ENCODE measurements at places on chromosomes 5 and 9.

DNA sequence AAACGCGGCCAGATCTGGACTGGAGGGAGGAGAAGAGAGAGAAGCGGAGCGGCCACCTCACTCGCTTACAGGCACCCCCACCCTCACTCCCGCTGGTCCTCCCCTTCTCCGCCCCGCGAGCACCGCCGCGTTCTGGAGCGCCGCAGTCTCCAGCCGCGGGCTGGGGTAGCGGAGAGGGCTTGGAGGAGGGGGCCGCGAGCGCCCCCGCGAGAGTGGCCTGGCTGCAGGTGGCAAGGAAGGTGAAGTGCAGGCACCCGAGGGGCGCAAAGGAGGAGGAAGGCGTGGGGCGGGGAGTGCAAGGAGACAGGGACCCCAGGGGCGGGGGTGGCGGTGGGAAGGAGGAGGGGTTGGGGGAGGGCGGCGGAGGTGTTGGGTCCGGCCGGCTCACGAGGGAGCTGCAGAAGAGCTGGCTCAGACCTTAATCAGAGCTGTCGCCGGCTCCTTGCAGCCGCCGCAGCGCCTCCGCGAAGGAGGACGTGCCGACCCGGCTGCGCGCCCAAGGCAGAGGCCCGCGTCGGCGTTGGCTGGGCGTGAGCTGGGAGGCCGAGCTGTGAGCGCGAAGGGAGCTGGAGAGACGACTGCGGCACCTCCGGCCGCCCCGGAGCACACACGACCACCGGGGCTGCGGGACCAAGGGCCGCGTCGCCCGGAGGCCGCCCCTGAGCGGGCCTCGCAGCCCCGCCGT is at the start of gene DMRT3:
Gene DMRT3, plus strand, starts transcription at position 398 of the 685 bp plus-strand sequence. CDS start 347 bp downstream, outside the sequence.
- peak; percentile 32 for ATAC-seq

DNA sequence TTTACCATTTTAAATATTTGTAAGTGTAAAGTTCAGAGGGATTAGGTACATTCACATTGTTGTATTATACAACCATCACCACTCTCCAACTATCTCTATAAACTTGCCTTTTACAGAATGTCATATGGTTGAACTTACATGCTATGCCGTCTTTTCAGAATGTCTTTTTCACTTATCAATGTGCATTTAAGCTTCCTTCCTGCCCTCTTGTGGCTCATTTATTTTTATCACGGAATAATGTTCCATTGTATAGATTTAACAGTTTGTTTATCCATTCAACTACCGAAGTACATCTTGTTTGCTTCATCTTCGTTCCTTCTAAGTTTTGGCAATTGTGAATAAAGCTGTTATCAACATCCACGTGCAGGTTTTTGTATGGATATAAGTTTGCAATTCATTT is 133.3 kb upstream of the C6 start:
- ATAC-seq: no peak

DNA sequence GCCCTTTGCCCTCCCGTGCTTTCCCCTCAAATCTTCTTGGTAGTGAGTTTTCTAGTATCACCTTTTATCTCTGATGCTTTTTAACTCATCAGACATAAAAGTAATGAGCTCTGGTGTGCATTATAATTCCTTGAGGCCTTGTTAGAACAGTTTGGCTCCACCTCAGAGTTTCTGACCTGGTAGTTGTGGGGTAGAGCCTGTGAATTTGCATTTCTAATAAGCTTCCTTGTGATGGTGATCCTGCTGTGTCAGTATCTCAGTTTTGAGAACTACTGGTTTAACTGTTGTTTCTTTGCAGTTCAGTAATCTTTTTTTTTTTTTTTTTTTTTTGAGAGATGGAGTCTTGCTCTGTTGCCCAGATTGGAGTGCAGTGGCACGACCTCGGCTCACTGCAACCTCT is 31.1 kb downstream of the UBE2D2 start:
- no peak for ATAC-seq

- no peak for ATAC-seq
Measured at GRCh38 chr5:35971186-35971877, 19.9 kb downstream of the UGT3A1 start.

DNA sequence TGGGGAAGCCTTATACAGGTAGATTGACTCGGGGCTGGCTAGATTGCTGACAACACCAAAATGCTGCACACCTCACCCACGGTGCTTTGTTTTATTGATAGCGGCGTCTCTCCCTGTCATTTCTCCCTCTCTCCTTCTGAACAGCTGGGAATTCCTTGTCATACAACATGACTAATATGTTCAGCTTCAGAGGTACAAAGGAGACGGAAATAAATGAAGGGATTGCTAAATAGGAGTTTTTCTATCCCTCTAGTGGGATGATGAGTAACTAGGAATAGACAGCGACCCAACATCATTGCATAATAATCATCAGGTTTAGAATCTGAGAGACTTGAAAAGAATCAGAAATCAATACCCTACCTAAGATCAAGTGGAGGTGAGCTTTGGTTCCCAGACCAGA is 337.7 kb upstream of the PANK3 start:
- peak; percentile 48 for ATAC-seq

- peak; percentile 52 for ATAC-seq
Measured at GRCh38 chr5:67234671-67235176, 38.1 kb upstream of the CD180 start.

DNA sequence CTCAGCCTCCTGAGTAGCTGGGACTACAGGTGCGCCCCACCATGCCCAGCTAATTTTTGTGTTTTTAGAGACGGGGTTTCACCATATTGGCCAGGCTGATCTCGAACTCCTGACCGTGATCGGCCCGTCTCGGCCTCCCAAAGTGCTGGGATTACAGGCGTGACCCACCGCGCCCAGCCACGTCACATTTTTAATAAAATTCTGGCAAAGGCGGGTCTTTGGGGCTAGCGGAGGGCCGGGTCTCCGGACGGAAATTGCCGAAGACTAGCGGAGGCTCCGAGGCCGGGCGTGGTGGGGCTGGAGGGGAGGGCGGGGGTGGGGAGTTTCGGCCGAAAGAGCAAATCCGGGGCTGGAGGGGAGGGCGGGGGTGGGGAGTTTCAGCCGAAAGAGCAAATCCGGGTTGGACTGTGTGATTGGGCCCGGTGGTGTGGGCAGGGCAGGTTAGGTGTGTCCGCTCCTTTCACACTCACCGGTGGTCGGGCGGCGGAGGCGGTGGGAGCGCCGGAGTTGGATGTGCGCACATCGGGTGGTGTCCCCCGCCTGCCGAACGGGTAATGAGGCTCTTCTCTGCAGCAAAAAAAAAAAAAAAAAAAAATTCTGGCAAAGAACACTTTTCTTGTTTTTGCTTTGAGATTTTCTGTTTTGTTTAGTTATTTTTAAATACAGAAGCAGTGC is 27.1 kb downstream of the RUFY1 start:
- ATAC-seq: no peak

DNA sequence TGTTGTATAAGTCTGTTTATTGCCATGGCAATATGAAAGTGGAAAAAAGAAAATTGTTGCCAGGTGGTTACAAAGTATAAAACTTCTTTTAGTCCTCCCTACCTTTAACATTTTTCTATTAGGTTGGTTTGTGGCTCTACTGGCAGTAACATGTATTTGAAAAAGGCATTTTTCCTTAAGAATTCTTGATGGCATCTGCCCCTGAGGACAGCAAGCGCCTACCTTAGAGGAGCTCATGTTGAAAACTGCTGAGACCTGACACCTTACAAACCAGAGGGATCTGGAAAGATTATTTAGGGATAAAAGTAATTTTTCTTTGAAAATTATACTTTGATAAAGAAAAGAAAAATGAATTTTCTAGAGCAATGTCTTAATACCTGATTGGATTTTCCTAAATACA is 208.1 kb downstream of the CAVIN4 start:
- ATAC-seq: no peak

DNA sequence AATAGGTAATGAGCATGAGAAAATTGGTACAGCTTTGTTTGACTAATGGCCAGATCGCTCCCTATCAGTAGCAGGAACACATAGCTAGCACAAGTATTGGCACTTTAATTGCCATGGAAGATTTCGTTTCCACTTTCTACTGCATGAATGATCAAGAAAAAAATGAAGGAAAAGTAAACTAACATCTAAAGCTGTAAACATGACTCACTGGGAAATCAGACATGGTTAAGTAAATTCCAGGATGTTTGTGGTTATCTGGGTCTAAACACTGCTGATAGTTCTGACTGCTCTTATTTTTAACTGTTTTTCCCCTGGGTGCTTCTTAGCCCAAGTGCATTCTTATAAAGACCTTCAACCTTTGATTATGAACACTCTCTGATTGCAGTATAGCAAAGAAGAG is 388.9 kb downstream of the NR2F1-AS1 start:
- ATAC-seq: no peak

DNA sequence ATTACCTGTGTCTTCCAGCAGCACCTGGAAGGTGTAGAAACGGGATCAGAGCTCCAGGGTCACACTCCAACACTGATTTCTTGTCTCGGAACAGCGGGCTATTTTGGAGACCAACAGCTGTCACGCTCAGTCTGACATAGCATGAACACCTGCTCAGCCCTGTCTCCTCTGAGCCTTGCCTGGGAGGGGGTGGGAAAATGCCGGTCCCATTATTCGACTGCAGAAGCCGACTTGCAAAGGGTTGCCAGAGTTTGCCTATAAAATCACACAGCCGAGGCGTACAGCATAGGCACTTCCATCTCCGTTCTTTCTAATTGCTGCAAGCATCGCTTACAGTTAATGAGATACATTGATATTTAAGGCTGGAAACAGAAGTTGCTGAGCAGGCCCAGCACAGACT is 300.8 kb upstream of the MSX2 start:
- ATAC-seq: no peak

- no peak for ATAC-seq
Measured at GRCh38 chr9:134374301-134375010, 48.2 kb downstream of the RXRA start.

DNA sequence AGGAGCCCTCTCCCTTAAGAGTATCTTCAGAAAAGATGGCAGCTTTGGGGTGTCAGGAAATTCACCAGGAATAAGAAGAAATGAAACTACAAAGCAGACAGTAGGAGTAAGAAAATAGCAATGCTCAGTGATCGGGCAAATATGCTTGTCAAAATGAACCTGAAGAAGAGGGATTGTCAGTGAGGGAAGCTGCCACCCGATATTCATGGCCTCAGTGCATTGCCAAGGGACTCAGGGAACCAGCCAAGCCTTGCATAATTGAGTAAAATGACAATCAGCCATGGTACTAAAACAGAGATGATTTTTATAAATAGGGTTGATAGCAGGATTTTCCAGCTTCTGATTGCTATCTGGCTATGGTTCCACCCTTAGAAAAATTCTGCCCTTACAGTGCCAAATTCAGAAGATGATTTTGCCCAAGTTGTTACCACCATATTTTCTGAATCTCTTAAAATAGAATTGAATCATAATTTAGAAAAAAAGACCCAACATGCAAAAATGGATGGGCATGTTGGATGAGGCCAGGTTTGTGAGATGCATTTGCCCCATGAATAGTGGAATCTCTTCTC is 274.0 kb downstream of the NTRK2 start:
- no peak for ATAC-seq

DNA sequence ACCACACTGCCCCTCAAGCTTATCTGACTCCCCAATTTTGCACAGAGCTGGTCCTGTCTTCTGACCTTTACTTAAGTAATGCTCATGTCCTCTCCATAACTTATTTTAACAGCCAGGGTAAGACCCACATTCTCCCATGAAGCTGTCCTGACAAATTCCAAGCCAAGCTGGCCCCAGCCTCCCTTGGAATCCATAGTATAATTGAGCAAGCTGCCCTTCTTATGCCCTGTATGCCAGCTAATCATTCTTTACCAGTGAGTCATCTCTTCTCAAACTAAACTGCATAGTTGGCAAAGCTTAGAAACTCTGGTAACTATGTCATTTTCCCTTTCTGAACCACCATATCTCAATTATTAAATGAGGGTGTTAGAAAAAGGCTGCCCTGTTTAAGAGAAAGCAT is 92.4 kb downstream of the NFIB start:
- peak; percentile 89 for ATAC-seq

GRCh38 chr9:5561828-5562488 is 51.6 kb downstream of the PDCD1LG2 start:
- no peak for ATAC-seq

DNA sequence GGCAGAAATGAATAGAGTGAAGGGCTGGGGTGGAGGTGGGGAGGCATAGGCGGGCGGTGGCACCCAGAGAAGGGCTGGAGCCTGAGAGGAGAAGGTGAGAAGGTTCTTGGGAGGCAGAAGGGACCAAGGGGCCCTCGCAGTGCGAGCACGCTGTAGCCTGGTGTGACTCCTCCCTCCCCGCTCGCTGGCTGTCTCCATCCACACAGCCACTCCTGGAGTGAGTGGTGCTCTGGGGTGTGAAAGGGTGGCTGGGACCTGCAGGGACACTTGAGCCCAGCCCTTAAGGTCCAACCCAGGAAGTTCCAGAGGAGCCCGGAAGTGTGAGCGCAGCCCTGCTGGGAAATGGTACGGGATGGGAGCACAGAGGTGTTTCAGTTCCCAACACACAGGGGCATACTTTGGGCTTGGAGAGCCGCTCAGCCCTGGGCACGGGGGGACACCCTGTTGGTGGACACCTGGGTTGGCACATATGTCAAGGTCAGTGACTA is 9.3 kb upstream of the SCGB3A1 start:
- ATAC-seq: no peak

DNA sequence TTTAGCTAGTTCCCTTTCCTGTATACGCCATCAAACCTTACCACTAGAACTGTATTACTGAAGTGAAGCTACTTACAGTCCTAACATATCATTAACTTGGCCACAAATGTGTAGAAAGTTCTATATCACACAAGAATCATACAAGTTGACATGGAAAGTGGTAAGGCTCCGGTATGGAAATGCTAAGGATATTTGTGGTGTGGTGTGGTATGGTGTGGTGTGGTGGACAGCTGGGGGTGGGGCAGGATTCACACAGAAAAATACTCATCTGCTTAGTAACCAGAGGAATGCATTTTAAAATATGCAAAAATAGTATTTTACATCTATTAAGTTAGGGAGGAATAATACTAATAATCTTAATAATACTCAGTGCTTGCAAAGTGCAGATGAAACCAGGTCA is 69.4 kb downstream of the TRPC7 start:
- ATAC-seq: no peak

DNA sequence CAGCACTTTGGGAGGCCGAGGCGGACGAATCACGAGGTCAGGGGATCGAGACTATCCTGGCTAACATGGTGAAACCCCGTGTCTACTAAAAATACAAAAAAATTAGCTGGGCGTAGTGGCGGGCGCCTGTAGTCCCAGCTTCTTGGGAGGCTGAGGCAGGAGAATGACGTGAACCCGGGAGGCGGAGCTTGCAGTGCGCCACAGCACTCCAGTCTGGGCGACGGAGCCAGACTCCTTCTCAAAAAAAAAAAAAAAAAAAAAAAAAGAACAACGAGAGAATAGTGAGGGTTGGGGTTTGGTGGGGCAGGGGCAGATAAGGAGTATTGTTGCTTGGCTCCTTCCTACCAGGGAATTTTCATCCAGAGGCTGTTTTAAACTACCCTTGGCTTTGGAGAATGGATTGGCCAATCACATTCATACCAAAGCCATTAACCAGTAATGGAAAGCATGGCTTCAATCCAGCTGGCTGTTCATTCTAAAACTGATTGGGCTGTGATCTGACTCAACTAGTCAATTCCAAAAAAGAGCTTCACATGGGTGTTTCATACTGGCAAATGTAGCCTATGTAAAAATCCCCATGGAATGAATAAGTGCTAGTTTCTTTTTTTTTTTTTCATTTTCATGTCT is 64.4 kb downstream of the PLCXD3 start:
- ATAC-seq: no peak

GRCh38 chr5:139696894-139697658 is 48.9 kb downstream of the CXXC5 start:
- peak; percentile 58 for ATAC-seq

- no peak for ATAC-seq
Measured at GRCh38 chr5:20166456-20166855, 178.5 kb upstream of the CDH18 start.

GRCh38 chr5:158635565-158635964 is 464.2 kb downstream of the EBF1 start:
- ATAC-seq: no peak

Data from esophagus mucosa (tissue), 1 donor.